Effector CD4-positive, alpha-beta T cell (primary cell): ENCODE measurements at places on chromosomes 1 and 21.

DNA sequence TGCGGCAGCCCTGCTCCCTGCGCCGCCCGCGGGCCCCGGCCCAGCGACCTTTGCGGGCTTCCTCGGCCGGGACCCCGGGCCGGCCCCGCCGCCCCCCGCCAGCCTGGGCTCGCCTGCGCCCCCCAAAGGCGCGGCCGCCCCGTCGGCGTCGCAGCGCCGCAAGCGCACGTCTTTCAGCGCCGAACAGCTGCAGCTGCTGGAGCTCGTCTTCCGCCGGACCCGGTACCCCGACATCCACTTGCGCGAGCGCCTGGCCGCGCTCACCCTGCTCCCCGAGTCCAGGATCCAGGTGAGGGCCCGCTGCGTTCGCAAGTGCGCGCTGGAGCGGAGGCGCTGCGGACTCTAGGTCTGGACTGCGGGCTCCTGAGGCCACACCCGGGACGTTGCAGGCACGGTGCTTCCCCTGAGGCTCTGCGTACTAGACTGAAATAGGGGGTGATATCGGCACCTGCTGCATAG lies 351 bp downstream of the MIXL1 start:
- no peak for DNase-seq

DNA sequence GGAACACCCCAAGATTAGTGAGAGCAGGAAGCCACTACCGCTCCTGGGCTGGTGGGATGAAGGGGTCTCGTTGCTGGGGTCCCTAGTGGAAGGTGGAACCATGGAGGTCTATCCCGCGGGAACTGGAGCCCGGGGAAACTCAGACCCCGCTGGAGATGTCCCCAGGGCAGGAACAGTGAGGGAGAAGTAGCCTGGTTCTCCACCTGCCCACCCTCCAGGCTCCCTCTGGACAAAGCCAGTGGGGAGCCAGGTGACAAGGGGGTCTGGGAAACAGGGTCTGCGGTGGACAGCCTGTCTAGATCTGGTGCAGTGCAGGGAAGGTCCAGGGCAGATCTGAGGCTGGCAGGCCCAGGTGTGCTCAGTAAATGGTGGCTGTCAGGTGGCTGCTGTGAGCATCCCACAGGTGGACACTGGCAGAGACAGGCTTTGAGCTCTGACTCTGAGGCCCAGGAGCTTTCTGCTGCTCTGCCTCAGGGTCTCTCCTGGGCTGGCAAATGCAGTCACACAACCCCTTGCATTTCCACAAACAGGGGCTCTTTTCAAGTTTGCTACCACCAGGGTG lies 88.0 kb upstream of the TLR5 start:
- no peak for DNase-seq

DNA sequence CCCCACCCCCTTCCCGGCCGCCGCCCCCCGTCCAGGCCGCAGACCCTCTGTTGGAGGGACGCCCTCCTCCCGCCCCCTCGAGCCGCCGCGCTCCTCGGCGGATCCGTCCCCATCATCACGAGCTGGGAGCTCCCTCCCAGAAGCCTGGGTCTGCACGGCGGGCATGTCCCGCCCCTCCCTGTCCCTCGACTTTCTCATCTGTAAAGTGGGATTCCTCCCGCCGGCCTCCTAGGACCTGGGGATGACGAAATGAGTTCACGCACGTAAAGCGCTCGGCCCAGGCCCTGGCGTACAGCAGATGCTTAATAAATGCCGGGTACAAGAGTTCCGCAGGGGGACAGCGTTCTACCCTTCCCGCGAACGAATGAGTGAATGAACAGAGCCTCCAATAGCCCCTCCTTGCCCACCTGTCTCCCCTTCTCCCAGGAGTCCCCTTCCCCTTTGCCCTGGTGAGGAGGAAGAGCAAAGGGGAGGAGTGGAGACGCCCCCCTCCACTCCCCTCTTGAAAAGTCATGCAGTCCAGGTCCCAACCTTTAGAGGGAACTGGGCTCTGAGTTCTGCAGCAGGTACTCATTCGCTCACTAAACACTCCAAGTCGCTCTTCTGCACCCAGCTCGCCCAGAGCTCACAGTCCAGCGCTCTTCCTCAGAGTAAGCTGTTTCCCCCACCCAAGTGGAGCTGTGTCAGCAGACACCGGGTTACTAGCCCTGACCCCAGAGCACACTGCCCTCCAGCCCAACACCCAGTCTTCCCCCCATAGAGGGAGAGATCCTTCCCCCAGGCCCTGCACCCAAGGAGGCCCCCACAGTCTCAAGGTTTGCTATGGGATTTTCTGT lies 16.8 kb downstream of the RAP1GAP start:
- DNase-seq = no peak

DNA sequence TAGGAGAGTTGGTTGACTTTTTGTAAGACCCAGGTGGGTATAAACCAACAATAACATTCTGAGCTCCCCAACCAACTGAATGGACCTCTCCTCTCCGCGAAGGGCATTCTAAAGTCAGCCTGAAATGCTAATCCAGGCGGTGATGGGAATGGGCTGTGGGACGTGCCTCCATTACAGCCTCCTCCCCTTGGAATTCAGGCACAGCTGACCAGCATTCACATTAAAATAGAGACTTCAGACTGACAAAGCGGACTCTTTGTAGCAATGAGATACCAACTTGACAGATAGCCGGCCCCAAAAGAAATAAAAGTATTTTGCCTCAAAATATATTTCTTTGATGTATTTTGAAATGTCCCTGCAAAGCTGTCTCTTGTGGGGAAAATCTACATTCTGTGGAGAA lies 101.7 kb downstream of the KIF26B start:
- DNase-seq = no peak

GRCh38 chr1:80675454-80675853 lies 1125.3 kb upstream of the ADGRL2 start:
- no peak for DNase-seq

DNA sequence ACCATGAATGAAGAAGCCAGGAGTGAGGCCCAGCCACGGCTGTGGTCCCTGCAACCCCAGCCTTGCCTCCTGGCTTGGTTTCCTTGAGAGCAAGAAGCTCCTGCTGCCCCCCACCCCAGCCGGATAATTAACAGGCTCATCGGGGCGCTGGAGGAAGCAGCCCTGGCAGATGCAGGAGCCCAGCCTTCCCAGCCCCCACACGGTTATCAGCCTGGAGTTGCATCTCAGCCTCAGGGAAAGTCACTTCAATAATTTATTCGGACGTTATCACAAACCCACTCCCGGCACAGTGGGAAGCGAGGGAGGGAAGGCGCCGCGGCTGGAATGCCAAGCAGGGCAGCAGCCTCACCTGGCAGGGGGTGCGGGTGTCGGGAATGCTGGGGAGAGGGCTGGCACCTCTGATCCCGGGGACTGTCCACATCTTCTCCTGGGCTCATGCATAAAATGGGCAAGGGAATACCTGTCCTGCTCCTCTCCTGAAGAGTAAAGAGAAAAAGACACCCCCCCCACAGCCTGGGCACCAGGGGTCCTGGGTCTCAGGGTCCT lies 43.3 kb upstream of the LRP8 start:
- no peak for DNase-seq

DNA sequence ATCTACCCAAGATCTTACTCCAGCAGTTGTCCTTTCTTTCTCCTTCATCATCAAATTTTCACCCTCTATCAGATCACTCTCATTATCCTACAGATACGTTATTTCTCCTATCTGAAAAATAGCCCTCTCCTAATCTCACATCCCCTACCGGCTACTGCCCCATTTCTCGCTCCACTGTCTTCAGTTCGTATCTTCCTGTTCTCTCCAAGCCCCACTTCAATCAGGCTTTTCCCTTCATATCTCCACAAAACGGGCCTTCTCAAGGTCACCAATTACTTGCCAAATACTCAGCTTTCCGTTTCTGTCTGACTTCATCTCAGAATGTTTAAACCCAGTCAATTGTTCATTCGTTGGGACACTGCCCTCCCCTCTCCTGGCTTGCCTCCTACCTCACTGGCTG lies 32.4 kb downstream of the SLC30A1 start:
- no peak for DNase-seq

GRCh38 chr21:32977216-32977615 lies 48.5 kb upstream of the OLIG2 start:
- DNase-seq = no peak

- no peak for DNase-seq
Measured at GRCh38 chr1:200381256-200381984, 28.4 kb downstream of the ZNF281 start.

- no peak for DNase-seq
Measured at GRCh38 chr1:14604414-14604813, 5.9 kb downstream of the KAZN start.

GRCh38 chr1:179025975-179026812 lies 500 bp downstream of the FAM20B start:
- DNase-seq = peak; percentile 61

GRCh38 chr21:43825936-43826622 lies 36.7 kb downstream of the RRP1 start:
- no peak for DNase-seq

DNA sequence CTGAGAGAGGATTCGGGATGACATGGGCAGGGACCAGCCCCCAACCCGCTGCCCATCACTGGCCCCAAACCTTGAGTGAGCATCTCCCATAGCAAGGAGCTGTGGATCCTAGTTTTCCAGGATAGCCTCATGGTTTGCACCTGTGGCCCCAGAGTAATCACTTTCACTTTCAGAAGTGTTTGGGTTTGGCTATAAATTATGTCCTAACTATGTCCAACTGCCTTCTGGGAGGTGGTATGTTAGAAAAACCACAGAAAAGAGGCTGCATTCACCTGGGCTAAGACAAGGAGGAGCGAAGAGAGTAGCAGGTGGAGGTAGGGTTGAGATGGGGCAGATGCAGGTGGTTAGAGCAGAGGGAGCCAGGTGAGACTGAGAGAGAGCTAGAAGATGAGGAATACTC lies 19.4 kb upstream of the CLIC6 start:
- DNase-seq = no peak

DNA sequence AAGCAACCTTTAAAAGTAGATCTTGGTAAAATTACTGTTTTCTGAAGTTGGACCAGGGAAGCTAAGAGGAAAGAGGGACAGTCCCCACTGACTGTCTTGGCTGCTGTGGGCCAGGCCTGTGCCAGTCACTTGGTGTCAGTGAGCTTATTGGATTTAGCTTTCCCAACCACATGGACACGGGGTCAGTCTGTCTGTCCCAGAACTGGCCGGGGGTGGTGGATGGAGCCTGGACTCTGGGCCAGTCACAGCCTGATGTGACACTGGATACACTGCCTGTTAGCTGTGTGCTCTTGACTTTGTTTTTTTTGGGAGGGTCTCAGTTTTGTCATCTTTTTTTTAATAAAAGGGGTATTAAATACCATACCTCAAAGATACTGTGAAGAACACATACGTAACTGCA lies 96.7 kb downstream of the GALNT2 start:
- DNase-seq = no peak

DNA sequence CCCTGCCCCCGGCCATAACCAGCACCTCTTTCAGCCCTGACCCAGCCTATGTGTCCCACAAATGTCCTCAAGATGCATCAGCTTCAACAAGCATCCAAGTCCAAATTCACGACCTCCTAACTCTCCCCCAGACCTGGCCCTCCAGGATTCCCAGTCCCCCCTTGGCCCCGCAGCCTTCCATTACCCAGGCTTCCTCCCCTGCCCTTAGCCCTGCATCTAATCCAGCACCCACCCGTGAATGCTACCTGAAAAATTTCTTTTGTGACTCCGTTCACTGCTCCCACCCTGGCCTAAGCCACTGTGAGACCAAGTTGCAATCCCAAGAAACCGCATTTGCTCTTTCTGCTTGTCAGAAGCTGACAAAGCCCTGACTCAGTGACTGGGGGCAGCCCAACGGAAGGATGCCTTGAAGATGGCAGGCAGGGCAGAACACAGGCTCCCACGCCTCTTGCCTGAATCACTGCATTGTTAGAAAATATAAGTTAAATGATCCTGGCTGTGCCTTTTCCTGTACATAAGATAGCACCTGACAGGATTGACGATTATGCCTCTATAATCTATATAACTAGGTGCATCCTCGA lies 939 bp upstream of the MFAP2 start:
- no peak for DNase-seq

DNA sequence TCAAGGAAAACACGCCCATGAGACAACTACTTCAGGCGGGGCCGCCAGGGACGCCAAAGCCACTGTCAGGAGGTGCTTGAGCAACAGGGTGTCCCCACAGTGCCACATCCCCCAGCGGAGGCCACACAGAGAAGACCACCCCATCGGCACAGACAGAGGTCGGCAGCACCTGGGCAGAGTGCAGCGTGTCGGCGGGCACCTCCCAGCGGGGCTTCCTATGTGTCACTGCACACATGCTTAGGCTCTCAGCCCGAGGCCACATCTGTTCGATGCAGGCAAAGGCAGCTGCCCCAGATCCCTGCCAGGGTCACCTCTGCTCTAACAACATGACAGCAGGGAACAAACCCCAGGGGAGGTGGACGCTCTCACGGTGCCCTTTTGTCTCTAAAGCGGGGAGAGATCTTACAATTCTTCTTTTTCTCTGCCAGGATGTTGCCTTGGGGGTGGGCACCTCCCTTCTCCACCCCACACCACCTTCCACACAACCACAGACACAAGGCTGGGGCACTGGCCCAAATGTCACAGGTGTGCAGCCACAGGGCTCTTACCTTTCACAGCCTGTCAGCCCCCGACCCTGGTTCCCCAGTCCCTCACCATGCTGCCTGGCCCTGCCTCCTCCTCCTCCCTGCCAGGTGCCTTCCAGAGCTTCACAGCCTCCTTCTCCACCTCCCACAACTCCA lies 4.2 kb downstream of the KRTAP10-8 start:
- DNase-seq = no peak

DNA sequence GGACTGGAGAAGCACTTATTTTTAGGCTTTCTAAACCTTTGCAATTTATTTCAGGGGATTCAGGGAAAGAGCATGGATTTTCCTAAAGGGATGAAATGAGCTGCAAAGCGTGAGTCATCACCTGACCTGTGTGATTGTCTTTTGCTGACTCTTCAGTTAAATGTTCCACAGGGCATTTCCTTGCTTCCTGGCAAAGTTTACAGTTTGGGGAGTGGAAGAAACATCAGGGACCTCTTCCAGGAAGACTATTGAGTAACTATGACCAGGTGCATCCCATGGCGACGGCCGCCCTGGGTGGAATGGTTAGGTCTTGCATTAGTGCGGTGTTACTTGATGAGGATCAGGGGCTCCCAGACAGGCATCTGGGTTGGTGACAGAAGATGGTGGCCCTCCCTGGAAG lies 79.5 kb upstream of the SIPA1L2 start:
- DNase-seq = no peak

GRCh38 chr1:64074767-64075166 lies 128.7 kb upstream of the UBE2U start:
- DNase-seq = no peak

DNA sequence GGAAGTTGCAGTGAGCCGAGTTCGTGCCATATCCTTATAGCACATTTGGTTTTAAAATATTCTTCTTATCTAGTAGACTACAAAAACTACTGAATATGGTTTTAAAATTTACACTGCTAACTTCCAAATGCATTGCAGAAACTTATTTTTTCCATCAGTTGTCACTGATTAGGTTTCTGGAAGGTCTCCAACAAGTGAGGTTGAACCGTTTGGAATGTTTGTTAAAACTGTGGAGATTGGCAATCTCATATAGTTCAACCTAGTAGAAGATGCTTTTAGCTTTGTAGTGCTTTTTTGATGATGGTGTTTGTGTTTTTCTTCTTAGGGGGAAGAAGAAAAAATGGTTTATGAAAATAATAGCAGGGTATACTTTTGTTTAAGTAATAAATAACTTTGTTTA lies 12.9 kb downstream of the CENPF start:
- DNase-seq = no peak
